D341Med (cell line): ENCODE measurements at places on chromosomes 4 and X.

DNA sequence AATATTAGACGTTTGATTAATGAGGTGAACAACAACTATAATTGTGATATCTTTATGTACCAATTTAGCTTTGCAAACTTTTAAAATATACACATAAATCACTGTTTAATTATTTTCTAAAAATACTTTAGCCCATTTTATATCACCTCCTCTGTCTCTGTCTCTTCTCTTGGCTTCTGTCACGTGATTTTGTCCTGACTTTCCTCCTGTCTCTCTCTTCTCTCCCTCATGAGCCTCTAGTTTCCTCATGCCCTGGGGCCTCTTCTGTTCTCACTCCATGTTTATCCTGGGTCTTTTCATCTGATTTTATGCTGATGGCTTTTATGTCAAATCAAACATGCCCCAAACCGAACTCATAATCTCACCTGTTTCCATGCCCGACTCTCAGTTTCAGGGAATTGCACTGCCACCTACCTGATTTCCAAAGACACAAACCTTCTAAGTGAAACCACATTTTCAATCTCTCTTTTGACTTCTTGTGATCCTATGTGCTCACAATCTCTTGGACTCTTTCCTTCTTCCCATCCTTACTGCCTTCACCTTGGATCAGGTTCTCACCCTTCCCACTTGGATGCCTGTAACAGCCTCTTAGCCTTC lies 303.0 kb upstream of the GALNT7 start:
- no peak for DNase-seq

DNA sequence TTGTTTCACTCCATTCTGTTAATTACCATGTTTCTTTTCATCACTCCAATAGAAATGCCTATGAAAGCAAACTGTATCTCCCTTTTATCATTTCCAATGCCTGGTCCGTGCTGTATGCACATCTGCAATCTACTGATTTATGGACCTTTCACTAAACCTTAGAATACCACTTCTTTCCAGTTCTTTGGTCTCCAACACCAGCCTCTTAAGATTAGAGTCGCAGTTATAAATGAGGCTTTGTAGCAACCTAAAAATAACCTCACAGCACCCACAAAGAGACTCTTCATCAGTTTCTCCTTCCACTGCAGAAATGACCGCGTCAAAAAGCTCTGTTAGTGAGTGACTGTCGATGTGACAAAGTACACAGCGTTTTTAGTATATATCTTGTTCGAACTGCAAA lies 282.6 kb downstream of the ADGRA3 start:
- DNase-seq, result no peak

- no peak for DNase-seq
Measured at GRCh38 chrX:125757794-125758564, 408.1 kb downstream of the DCAF12L2 start.

GRCh38 chr4:56990109-56990905 lies 11.6 kb downstream of the POLR2B start:
- no peak for DNase-seq

- no peak for DNase-seq
Measured at GRCh38 chr4:184534511-184535391, 60.4 kb upstream of the IRF2 start.

DNA sequence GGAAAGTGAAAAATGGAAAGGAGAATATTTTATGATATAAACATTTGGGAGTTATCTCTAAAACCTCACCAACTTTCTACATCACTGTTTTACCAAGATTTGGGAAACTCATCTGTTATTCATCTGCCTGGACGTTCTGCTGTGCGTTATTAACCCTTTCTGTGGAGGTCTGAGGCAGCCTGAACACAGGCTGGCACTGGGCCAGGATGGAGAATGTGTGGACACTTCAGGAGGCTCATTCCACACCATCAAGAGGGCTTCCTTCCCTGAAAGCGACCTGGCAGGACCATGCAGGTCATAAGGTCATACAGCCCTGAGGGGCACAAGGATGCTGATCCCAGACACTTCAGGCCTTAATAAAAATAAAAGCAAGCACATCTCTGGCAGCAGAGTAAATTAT lies 31.2 kb upstream of the TMEM184C start:
- no peak for DNase-seq

DNA sequence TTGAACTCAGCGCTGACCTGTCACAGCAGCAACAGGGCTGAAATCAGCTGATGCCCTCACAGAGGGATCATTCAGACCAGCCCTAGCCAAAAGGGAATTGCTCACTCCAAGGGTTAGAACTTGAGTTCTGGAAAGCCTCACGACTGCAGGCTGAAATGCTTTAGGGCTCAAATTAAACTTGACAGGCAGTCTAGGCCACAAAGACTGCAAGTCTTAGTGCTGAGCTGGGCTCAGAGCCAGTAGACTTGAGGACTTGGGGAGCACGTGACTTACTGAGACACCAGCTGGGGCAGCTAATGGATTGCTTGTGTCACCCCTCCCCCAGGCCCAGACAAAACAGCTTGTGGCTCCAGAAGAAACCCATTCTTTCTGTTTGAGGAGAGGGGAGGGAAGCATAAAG lies 119.0 kb upstream of the SLC6A14 start:
- no peak for DNase-seq

GRCh38 chr4:159317203-159317602 lies 214.3 kb downstream of the RAPGEF2 start:
- no peak for DNase-seq

- DNase-seq, result no peak
Measured at GRCh38 chr4:25378437-25378743, 1.3 kb downstream of the ANAPC4 start.

DNA sequence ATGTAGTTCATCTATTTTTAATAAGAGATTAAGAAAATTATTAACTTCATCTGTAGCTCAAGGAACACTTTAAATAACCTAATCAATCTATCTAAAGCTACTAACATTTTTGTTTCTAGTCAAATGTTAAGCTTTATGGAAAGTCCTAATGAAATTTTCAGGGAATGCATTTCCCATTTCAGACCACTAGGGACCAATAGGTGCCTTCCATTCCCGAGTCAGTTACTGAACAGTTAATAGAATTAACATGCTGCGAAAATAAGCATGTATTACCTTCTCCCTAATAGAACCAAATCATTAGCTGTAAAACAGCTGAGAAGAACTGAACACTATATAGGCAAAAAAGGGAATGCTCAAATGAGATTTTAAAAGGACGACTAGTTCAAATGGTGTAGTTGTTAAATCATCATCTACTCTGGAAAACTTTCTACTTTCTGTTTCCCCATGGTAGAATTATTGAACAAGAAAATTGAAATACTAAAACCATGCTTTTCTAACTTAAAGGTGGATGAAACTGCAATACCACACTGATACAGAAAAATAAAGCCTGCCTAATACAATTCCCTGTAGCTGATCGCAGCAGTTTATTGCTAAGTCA lies 22.5 kb downstream of the STX18 start:
- no peak for DNase-seq

GRCh38 chrX:35444671-35445355 lies 353.3 kb upstream of the MAGEB16 start:
- no peak for DNase-seq

DNA sequence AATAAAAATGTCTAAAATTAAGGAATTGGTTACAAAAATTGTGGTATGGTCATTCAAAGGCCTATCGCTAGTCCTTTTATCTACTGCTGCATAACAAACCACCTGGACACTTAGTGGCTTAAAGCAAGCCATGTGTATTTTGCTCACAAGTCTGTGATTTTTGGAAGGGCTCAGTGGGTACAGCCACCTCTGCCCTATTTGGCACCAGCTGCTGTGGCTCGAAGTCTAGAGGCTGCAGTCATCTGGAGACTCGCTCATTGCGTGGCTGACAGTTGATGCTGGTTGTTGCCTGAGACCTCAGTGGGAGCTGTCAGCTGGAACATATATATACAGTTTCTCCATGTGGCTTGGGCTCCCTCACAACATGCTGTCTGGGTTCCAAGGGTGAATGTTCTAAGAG lies 60.8 kb upstream of the MID1 start:
- no peak for DNase-seq

DNA sequence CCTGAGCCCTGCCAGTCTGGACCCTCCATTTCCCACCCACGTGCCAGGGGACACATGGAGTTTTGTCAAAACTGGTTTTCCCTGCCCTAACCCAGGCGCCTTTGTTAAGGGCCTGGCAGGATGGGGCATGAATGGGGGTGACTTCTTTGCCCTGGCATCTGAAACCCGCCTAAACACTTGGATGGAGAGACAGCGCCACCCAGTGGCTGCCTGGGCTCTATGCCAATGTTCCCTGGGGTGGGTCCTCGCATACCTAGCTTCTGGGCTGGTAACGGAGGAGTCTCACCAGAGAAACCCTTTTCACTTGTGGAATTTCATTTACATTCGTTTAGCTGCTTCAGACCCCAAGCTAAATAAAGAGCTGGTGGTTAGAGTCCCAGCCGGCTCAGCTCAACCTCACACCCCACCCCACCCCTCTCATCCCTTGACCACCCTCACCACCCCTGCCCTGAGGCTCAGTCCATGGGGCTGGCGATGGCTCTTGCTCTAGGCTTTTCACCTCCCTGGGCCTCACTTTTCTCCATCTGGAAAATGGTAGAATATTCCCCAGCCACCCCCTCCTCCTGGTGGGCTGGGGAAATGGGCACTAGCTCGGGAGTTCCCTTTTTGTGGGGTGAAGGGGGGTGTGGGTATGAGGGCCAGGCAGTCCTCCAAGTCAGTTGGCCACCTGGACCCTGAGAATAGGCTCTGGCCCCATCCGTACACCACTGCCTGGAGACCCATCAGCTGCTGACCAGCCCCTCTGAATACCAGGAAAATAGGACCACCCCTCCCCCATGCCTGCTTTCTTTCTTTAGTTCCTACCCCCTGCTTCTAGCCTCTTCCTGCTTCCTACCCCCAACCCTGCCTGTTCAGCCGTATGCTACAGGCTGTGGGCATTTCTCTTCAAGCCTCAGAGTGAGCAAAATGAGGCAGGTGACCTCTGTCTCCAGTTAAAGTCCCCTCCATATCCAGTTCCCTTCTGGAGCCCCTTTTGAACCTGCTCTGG lies 57.1 kb upstream of the PJA1 start:
- peak; percentile 84 for DNase-seq

DNA sequence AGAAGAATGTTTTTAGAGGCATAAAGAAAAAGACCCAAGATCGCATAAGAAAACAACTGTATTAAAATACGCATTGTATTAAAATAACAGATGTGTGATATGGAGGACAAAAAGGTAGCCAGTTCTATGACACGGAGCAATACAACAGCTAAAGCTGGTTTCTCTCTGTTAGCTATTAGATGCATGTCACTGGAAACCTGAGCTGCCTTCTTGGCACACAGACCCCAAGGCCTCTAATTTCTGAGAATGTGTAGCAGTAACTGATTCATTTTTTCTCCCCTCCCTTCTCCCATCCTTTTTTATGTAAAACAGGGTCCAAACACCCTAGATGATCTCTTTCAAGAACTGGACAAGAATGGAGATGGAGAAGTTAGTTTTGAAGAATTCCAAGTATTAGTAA lies 4.1 kb downstream of the S100G start:
- DNase-seq, result no peak

- no peak for DNase-seq
Measured at GRCh38 chr4:26235500-26235899, 85.3 kb upstream of the RBPJ start.

GRCh38 chr4:86957215-86957614 lies 22.4 kb downstream of the AFF1 start:
- no peak for DNase-seq

GRCh38 chrX:103347682-103348397 lies 8.5 kb upstream of the TCEAL9 start:
- no peak for DNase-seq

DNA sequence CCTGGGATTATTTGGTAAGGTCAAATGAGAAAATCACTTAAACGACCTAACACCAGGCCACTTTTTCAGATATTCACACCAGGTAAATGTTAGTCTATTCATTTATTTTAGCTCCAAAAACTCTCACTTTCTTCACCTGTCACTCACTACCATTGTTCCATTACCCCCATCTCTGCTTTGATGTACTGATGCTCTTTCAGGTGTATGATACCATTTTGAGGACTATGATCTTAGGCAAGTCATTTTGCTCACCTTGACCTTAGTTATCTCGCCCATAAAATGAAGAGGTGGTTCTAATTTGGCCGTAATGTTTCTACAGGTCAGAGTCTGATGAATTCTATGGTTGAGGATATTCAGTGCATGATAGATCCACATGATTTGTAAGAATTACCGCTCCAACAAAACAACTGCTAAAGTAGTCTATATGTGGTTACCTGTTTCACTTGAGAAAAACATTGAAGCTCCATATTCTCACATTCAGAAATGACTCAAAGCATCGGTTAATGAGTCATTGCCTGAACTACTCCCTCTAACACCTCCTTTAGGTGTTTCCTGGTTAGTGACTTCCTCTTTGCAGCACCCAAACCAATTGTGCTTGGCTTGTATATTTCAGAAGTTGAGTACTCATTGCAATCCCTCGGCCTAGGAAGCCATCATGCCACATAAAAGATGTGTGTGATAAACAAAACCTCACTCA lies 4.5 kb downstream of the DTHD1 start:
- no peak for DNase-seq

GRCh38 chr4:143118663-143119062 lies 66.1 kb upstream of the USP38 start:
- no peak for DNase-seq

- no peak for DNase-seq
Measured at GRCh38 chrX:16828124-16828908, 41.8 kb downstream of the RBBP7 start.

GRCh38 chrX:22135171-22135711 lies 103.1 kb downstream of the PHEX start:
- DNase-seq, result no peak

DNA sequence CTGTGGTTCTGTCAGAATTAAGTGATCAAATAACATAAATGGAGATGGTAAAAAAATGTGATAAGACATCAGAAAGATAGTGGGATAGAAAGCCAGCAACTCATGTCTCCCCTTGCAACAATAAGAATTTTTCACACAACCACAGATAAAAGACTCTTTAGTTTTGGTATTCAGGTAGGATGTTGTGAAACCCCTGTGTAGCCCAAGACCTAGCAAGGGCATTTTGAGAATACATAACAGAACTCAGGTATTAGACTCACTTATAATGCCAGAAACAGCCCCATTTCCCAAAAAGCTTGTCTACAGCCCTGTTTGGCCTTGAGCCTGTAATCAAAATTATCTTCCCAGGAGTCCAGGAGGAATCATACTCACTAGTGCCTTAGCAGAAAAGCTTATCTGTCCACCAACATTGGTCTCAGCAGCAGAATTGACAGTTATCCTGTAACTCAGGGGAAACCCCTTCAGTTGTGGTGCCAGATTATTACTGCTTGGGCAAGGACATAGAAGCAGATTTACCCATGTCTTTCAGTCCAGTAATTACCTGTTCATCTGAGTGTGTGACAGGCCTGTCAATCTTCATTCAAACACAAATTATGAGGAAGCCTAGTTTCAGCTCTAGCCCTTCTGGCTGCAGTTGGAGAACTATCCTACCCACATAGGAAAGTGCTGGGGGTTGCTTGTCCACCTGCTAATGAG lies 41.0 kb upstream of the UGT2B17 start:
- DNase-seq, result no peak
